ENCODE measurements at places on chromosomes 2 and 18.

- DNase-seq = no peak
These were observed 14.4 kb downstream of the DDX18 start for GRCh38 chr2:117828870-117829269.

DNA sequence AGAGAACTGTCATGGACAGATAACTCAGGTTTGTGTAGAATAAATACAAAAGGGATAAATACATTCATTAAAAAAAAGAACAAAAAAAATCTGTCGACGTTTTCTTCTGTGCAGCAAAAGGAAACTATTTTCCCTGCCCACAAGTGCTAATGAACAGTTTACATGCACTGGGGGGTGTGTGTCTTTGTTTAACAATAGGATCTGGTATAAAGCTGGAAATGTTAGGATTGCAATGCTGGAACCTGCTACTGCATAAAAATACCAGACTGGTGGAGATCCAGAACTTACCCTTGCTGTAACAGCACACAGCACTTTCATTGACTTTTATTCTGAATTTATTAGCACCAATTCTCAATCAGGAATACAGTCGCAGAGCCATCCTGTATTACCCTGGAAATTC lies 84.6 kb upstream of the THOC1 start:
- no peak for DNase-seq

DNA sequence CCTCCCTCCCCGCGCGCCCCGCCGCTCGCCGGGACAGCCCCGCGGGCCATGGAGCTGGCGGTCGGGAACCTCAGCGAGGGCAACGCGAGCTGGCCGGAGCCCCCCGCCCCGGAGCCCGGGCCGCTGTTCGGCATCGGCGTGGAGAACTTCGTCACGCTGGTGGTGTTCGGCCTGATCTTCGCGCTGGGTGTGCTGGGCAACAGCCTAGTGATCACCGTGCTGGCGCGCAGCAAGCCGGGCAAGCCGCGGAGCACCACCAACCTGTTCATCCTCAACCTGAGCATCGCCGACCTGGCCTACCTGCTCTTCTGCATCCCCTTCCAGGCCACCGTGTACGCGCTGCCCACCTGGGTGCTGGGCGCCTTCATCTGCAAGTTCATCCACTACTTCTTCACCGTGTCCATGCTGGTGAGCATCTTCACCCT lies 865 bp downstream of the GALR1 start:
- no peak for DNase-seq

GRCh38 chr2:98372579-98372978 lies 26.3 kb downstream of the CNGA3 start:
- DNase-seq = no peak

DNA sequence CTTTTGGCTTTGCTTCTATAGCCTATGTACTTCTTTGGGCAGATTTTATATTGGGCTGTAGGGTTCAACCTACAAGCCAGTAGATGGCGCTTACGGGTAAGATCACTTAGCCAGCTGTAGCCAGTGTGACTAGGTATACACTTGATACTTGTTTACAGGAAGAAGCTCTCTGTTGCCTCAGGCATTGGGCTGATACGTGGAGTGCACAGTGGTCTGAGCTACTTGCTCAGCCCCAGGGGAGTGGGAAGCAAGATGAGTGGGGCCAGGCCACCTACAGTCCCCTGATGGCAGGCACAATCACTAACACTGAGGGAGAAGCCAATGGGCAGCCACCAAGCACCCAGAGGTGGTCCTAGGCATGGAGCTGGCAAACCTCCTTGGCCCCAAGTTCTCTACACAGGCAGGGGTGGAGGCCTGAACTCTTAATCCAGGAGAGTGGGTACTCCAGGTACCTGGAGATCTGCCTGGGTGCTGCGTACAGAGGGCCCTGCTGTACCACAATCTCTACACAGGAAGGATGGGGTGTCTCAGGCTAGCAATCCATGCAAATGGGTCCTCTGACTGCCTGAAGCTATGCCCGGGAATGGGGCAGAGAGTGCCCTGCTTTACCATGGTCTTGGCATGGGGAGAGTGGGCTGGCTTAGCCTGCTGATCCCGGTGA lies 122.2 kb downstream of the NCOA1 start:
- no peak for DNase-seq

- no peak for DNase-seq
These were observed 666.8 kb downstream of the NR4A2 start for GRCh38 chr2:155665704-155666103.

DNA sequence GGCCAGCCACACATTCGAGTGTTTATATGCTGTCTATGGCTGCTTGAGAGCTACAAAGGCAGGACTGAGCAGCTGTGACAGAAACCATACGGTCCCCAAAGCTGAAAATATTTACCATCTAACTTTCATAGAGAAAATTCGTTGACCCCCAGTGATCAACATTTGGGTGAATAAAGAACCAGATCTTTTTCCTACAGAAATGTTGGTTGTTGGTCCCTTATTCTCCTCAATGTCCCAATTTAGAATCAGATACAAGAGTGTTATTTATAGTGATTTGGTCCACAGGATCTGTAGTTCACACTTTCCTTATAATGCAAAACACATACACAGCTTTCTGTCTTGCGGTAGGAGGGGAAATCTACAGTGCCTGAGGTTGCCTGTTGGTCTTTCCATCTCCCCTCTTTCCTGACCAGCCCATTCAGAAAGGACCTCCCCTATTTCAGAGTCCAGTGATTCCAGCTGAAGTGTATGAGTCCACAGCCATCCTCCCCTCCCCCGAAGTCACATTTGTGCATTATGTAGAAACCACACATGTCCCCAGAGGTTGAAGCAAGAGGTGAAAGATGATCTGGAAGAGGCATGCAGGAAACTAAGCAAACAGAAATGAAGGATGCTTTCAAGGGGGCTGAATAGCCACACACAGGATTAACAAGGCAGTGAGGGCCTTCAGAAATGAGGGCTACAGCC lies 61.9 kb downstream of the SPRED2 start:
- no peak for DNase-seq

GRCh38 chr2:127884436-127884835 lies 1.3 kb downstream of the AMMECR1L start:
- no peak for DNase-seq

- DNase-seq = no peak
These were observed 567.2 kb downstream of the MBD2 start for GRCh38 chr18:53657257-53657656.

DNA sequence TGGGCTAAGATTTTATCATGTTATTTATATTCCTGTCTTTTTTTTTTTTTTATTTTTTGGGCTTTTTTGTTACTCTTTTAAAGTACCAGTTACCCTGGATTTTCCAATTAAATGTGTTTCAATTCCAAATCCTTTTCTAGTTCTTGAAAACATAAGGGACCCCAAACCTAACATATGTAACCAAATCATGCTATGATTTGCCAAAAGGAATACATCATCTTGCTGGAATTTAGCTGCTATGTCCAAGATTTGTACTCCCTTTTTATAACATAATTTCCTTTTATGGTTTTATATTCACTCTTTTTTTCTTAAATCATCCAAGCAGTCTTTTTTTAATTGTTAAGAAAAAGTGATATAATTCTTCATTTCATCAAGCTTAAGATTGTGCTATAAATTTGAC lies 60.9 kb upstream of the DSEL start:
- DNase-seq = no peak

GRCh38 chr18:76553715-76554546 lies 58.9 kb upstream of the ZNF516 start:
- no peak for DNase-seq

DNA sequence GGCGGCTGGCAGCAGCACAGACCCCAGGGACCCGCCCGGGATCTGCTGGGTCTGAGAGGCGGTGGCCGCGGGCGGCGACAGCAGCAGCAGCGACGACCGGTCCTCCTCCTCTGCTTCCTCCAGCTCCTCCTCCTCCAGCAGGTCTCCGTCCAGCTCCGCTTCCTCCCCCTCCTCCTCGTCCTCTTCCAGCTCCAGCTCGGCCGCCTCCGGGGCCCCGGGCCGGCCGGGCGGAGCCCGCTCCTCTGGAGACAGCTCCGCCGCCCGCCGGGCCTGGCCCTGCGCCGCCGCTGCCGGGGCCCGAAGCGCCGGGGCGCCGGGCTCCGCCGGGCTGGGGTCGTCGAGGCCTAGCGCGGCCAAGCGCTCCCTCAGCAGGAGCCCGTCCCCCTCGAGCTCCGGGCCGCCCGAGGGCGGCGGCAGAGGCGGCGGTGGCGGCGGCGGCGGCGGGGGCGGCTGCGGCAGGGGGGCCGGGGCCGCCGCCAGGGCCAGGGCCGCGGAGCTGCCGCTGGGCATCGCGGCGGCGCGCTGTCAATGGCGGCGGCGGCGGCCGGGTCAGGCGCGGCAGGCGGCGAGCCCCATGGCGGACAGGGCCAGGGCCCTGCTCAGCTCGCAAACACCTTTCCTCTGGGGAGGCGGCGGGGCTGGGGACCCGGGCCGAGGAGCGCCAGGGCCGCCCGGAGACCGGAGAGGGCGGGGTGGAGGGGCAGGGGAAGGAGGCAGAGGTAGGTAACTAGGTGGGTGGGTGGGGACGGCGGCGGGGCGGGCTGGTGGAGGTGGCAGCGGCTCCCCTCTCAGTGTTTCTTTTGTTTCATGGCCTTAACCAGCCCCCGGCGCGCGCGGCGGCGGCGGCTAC lies 445 bp downstream of the MEX3C start:
- peak; percentile 33 for DNase-seq

DNA sequence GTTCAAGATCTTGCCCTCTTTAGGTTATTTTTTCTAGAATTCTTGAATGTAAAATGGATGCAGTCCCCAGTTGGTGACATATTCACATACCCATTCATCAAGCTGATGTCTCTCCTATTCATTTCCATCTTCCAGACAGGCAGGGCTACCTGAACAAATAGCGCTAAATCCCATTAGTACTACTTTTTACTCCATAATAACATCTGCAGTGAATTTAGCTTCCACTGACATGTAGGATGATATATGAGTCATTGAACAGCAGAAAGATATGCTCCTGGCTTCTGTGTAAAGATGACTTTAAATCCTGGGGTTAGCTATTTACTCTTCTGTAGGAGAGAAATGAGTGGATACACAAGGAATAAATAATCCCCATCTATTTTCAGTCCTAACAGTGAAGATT lies 194.7 kb downstream of the RND3 start:
- no peak for DNase-seq

DNA sequence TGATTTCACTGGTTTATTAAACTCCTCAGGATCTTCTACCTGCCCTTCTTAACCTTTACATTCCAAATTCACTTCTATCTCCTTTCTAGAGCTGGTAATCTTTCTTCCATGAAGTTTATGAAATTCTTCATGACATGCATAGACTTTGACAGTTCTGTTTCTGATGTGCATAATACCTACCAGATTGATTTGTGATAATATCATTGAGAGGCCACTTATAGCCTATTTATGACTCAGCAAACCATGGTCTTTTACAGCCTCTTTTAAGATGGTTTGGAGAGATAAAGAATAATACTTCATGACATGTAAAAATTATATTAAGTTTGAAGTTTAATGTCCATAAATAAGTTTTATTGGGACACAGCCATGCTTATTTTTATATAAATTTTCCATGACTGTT lies 14.0 kb downstream of the SCN2A start:
- no peak for DNase-seq

- no peak for DNase-seq
These were observed 167.4 kb downstream of the PKP4 start for GRCh38 chr2:158624071-158624667.

DNA sequence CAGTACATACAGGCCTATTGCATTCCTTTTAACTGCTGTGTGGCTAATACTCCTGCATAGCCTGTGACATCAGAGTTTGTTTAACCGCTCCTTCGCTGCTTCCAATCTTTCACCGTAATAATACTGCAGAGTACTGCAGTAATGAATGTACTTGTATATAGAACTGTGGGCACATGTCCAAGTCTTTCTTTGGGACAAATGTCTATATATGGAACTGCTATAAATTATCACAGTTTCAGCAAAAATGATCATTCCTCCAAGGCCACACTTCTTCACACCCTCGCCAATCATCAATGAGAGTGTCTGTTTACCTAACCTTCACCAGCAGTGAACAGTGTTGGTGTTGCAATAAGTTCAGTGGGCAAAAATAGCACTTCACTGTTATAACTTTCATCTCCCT lies 230.4 kb downstream of the SP3 start:
- DNase-seq = no peak

DNA sequence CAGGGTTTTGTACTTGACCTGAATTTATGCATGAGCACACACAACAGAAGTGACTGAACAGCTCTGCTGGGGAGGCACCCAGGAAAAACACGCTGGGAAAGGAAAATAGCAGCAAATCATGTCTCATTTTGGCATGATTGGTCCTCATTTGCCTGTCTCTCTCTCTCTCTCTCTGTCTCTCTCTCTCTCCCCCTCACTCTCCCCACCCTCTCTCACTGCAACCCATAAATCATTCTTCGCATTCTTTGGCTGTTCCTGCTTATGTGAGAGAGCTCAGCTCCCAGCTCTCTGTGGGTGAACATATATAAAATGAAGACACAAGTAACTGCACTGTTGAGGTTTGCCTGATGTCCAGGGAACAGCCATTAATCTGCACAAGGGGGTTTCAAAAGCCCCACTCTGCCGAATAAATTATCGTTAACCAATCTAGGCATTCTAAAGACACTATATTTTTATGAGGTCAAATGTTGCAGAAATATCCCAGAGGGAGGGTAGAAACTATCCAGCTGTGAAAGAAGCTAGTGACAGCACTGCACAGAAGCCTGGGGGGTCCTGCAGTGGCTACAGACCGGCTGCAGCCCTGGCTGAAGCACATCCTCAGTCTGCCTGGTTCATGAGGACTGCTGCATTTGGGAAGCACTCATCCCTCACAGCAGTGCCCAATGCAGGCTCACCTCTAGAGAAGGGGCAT lies 260.3 kb downstream of the AFF3 start:
- DNase-seq = no peak
